ENCODE measurements at places on chromosomes 2 and 18.

DNA sequence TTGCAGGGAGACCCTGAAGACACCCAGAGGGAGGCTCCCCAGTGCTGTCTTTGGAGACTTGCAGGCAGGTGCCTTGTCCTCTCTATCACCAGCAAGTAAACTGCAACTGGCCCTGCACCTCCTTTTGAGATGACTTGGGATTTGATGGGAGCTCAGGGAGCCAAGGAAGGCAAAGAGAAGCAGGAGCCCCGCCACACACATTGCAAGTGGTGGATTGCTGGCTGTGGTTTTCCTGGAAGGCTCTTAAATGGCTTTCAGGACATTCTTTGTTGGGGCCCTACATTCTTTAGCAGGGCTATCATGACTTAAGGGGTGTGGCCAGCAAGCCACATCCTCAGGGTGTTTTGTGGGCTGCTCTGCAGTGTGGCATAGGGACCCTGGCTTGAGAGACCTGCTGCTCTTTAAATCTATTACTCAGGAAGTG, 39.9 kb upstream of the CDC42EP3 start:
- no peak for DNase-seq

GRCh38 chr2:143284087-143284675, 155.0 kb downstream of the ARHGAP15 start:
- no peak for DNase-seq

DNA sequence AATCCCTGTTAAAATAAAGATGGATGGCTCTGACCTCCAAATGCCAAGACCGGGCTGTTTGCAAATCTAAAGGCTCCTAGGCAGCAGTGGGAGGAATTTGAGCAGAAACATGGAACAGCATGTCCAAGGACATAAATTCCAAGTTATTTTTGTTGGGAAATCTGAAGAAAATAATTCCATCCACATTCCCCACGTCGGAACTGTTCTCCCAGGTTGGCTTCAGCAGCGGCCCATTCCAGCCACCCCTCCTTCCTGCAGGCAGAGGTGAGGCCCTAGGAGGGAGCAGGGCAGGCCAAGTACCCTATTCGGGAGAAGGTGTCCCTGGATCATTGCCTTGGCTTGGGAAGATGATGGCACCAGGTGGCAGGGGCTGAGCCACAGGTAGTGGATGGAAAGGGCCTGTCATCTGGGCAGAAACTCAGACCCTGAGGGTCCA, 117.1 kb downstream of the CAPN13 start:
- DNase-seq, result no peak

GRCh38 chr18:63017076-63017475, 301.7 kb downstream of the PHLPP1 start:
- no peak for DNase-seq

- no peak for DNase-seq
Observed at GRCh38 chr2:37361994-37362698, 17.7 kb downstream of the QPCT start.

DNA sequence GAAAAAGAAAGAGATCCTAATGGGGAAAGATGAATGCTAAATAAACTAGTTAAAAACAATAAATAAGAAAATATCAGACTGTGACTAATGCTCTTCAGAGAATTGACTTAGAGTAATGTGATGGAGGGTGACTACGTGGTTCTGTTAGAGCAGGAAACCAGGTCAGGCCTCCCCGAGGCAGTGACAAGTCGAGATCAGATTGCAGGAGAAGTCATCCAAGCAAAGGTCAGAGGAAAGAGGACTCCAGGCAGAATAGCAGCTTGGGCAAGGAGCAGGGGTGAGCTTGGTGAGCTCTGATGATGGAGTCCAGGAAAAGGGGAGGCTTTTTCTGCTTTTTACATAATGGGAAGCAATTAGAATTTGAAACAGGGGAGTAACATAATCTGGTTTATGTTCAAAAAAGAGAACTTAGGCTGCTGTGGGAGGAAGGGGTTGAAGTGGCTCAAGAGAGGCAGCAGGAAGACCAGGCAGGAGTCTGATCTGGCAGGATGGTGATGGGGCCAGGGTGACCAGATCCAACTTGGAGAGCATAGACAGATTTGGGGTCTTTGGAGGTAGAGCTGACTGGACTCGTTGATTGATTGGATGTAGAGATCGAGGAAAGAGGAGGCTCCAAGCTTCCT, 27.3 kb upstream of the ITGB6 start:
- no peak for DNase-seq

- DNase-seq, result no peak
Observed at GRCh38 chr2:64982311-64982857, 6.8 kb upstream of the SLC1A4 start.

DNA sequence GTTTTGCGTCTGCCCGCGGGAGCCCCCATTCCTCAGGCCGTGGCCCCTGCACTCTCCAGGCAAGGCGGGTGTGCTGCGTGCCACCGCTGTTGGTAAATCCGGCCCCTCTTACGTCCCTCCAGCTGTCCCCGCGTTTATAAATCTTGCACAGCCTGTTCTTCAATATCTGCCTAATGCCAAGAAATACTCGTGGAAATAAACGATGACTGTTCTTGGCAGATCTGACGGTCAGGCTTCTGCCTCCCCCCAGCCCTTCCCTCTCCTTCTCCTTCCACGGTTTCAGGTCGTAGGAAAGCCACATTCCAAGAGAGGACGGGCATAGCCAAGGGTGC, 20.5 kb downstream of the ODC1 start:
- no peak for DNase-seq
